ENCODE measurements at places on chromosomes 3 and 15.

GRCh38 chr3:136817448-136817847, 1.5 kb upstream of the SLC35G2 start:
- DNase-seq = no peak

- no peak for DNase-seq
These were observed 9.6 kb downstream of the SUCLG2 start for GRCh38 chr3:67644827-67645226.

DNA sequence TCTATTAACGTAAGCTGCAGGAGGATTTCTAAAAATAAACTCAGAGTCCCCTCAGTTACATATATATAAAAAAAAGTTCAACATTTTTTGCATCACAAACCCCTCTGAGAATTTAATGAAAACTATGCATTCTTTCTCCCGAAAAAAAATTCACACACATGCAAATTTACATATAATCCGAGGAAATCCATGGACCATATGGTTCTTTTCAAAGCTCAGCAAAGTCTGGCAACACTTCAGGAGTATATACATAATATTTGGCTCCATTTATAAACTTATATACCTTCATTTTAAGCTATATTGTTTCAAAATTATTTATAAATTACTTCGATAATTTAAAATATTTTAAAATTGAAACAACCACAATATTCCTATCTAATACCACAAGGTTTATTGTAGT, 140.7 kb upstream of the PLXND1 start:
- no peak for DNase-seq

GRCh38 chr3:52838561-52839267, 3.9 kb upstream of the MUSTN1 start:
- DNase-seq = no peak

- no peak for DNase-seq
These were observed 547.0 kb downstream of the NSUN3 start for GRCh38 chr3:94609908-94610307.

- no peak for DNase-seq
These were observed 357.1 kb upstream of the CFAP20DC start for GRCh38 chr3:59406943-59407342.

- DNase-seq = no peak
These were observed 13.8 kb downstream of the SPRED1 start for GRCh38 chr15:38266247-38266986.

DNA sequence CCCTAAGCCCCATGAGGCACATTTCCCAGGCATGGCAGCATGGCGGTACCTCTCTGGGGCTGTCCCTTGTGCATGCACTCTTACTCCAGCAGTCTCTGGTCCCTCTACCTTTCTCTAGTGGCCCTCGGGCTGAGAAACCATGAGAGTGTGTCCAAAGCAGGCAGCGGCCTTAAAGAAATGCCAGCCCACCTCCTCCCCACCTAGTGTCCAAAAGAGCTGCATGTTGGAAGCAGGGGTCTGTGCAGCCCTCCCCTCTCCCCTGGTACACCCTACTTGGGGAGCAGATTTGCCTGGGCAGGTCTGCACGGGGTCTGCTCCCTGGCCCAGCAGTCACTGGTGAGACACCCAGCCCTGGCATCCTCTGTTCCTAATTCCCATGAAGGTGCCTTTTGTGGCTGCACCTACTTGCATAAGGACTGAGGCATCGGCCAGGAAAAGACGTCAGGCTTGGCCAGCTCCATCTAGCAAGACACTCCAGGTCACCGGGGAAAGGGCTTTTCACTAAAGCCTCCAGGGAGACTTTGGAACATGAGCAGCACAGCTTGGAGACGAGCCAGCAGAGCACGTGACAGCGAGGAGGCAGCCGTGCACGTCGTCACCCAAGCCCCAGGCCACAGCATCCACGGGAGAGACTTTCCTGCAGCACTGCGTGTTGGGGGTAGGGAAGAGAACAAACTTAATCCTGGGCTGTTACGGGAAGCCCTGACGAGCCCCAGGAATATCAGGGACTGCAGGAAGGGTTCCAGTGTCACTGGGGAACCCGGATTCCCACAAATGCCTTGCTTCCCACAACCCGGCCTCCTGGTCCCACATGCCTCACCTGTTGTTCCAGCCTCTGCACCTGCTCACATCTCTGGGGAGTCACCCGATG, 38.8 kb downstream of the TM2D3 start:
- DNase-seq = peak; percentile 74

DNA sequence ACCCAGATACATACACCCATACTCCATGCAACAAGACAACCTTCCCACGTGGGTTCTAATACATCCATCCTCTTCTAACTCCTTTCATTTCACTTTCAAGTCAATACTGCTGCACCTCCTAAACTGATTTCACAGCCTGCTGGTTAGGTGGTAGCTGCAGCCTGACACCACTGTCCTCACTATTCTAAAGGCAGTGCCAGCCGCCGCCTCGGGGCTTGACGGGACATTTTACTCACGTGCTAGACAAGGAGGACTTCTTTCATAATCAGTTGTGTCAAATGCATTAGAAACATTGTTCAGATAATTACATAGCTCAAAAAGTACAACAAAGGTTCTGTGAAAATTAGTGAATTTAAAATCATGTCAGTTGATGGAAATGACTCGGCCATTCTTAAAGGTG, 6.3 kb downstream of the UROC1 start:
- DNase-seq = no peak

DNA sequence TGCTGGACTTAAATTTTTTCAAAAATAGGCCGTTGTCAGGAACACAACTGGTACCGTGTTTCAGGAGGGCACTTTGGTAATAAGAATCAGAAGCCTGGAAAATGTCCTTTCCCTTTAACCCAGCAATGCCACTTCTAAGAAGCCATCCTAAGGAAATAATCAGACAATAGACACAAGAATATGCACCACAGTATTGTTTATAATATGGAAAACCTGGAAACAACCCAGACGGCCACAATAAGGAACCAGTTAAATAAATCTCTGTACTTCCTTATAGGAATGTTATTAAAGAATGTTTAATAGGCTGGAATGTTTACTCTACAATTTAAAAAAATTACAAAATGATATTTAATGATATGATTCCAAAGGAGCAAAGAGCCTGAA, 30.4 kb upstream of the ATP1B3 start:
- DNase-seq = no peak

DNA sequence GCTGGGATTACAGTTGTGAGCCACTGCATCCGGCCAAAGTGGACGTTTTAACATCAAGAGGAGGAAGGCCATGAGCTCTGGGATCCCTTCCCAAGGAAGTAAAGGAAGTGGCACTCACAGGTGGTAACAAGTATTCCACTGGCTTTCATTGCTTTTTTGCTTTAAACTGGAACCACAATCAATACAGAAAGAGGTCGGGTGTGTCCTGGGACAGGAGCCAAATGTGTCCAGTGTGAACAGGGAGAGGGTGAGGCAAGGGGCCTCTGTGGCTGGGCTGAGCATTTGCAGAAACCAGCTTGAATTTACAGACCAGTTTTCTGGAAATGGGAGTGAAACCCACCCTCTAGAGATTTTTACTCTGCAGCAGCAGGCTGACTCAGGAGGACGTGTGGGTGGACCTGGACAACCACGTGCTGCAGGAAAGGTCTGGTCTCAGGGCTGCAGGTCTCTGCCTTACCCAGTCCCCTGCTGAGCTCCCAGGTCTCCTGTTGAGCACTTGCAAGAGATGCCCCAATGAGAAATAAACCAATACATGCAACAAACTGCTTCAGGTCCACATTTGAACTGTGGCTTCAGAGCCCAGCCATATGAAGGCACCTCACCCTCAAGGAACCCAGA, 42.8 kb upstream of the TMEM115 start:
- DNase-seq = no peak

GRCh38 chr3:147395899-147396711, 10.2 kb downstream of the ZIC4 start:
- DNase-seq = no peak

- DNase-seq = no peak
These were observed 146.5 kb upstream of the UBE2E1 start for GRCh38 chr3:23659274-23659673.

Data from WERI-Rb-1 (cell line).